ENCODE measurements at places on chromosomes 6 and 20.

- DNase-seq = no peak
Observed at GRCh38 chr6:125357515-125358256, 55.9 kb upstream of the HDDC2 start.

DNA sequence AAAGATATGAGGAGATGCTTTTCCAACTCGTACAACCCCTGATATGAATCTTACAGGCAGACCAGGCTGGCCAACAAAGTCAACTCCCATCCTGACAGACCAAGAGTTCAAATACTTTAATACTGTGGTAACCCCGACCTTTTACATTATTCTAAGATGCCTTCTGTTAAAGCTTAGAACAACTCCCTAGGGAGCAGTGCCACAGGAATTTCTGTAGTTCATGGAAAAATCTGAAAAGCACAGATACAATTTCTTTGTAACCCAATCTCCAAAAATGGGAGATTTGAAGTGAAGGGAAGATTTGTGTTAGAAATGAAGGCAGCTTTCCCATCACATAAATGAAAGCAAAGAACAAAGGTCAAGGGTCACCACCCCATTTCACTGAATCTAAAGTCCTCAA is 151.3 kb upstream of the BEND6 start:
- DNase-seq = no peak

DNA sequence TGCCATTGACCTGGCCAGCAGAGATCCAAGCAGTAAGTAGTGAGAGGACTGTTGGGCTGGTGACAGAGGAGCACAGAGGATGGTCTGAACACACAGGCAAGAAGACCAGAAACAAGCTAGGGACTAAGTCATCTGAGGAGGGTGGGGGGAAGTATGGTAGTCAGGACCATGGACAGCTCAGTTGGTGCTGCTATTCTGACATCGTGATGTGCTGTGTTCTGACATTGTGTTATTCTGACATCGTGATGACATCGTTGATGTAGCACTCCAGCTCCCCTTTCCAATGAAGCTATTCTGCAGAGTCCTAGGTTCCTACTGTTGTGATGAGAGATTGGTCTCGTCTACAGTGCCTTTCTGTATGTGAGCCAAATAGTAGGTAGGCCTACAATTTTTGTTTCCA is 28.7 kb downstream of the CFAP206 start:
- DNase-seq = no peak

DNA sequence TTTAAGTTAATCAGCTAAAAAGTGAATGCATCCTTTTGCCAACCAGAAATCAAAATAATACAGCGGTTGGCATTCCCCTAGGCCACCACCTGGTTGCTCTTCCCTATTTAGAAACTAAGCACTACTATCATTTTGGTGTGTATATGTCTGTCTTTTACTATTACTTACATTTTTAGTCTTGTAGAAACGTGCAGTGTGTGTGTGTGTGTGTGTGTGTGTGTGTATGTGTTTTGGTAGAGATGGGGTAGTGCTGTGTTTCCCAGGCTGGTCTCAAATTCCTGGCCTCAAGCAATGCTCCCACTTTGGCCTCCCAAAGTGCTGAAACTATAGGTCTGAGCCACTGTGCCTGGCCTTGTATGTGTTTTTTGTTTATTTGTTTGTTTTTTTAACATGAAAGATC is 27.4 kb downstream of the MYO6 start:
- no peak for DNase-seq

- no peak for DNase-seq
Observed at GRCh38 chr20:4569865-4570264, 151.8 kb upstream of the PRND start.

GRCh38 chr6:51684038-51684437 is 403.4 kb downstream of the PKHD1 start:
- no peak for DNase-seq

GRCh38 chr6:2557181-2557720 is 193.5 kb downstream of the MYLK4 start:
- DNase-seq = no peak

DNA sequence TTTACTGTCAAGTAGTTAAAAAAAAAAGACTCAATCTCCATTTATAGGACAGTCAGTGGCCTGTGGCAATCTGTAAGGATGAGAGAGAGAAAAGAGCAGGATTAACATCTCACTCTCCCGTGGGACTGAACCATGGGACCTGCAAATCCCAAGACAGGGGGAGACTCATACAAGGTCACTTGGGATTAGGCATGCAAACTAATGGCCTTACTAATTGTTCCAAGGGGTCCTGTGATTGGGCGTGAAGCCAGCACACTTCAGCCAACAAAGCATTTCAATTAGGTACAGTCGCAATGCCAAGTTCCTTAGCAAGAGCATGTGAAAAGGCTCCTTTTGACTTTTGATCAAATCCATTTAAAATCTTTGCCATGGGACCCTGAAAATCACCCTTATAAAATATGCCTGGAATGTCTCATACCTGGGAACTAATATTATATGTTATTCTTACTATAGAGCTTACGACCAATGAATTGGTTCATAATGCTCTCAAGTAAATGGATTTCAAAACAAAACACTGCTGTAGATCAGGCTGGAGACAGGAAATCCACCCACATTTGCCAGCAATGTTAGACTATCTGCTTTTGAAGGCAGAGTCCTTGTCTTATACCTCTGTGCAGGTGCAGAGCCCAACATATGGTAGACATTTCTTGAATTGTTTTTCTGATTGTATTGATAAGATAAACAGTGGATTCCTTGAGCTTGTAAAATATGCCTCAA is 412.5 kb downstream of the GJA1 start:
- DNase-seq = no peak

- DNase-seq = no peak
Observed at GRCh38 chr6:119637768-119638167, 288.2 kb upstream of the MAN1A1 start.

GRCh38 chr6:164303102-164303964 is 888.8 kb downstream of the QKI start:
- no peak for DNase-seq

GRCh38 chr6:159038914-159039884 is 5.6 kb downstream of the TAGAP start:
- DNase-seq = no peak

DNA sequence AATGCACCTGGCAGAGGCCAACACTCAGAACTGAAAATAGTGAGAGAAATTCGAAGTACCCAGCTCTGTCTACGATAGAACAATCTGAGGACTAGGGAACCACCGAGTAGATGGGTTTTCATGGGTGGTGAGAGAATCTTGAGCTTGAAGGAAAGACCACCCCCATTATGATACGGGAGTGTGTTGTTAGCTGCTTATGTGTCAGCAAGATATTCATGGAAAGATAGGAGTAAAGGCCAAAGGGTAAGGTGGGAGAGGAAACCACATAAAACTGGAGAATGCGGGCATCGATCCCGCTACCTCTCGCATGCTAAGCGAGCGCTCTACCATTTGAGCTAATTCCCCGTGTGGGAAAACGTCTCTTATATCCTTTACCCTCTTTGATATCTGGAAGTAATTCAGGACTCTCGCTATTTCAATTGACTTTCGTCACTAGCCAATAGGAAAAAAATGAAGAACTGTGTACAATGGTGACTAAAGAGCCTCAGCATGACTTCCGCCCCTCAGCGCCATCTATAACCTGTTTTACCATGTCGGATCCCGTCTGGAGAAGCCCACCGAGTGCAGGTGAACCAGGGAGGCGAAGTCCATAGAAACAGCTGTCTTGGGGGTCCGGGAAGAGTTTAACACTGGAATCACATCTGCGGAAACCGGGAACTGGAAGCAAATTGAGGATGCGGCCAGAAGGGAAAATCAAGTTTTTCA is 25.0 kb upstream of the ABT1 start:
- no peak for DNase-seq
